Smooth muscle cell of the pulmonary artery (primary cell): ENCODE measurements at places on chromosomes 3 and 15. TPM values are rescaled to one million over a fixed set of nuclear protein-coding genes. Genes with fewer than 3 reads are reported as not detected.

ADAMTSL3 gene
- total RNA-seq, result 0.78 and 1.6 TPM in 2 replicates

GOLGA8S gene
- 0.07 and 0.10 TPM in 2 replicates for total RNA-seq

ATP8B4 gene
- 1.7 and 3.8 TPM in 2 replicates for total RNA-seq

ITIH4 gene
- 2.5 and 2.6 TPM in 2 replicates for total RNA-seq

ULK3 gene
- 14.5 and 28.5 TPM in 2 replicates for total RNA-seq

SLC28A2 gene
- total RNA-seq, result not detected in 2 replicates

GOLGA6A gene
- 0.03 and 0.07 TPM in 2 replicates for total RNA-seq

CTXN2 gene
- total RNA-seq, result not detected in 2 replicates

CX3CR1 gene
- under 0.01 TPM in 1 of 2 replicates, not detected in the other for total RNA-seq

LRRC31 gene
- total RNA-seq, result not detected in 2 replicates

HDAC11 gene
- total RNA-seq, result 20.0 and 22.4 TPM in 2 replicates

SCAANT1 gene
- total RNA-seq, result not detected in 2 replicates

USP50 gene
- 0.13 TPM in 1 of 2 replicates, not detected in the other for total RNA-seq

GRK7 gene
- not detected in 2 replicates for total RNA-seq

IL5RA gene
- total RNA-seq, result not detected in 2 replicates

LINGO1 gene
- total RNA-seq, result 0.13 and 0.33 TPM in 2 replicates

HRH1 gene
- 21.6 and 44.0 TPM in 2 replicates for total RNA-seq

TM6SF1 gene
- total RNA-seq, result 0.33 and 0.83 TPM in 2 replicates

LEKR1 gene
- total RNA-seq, result 0.20 and 0.63 TPM in 2 replicates

FHIT gene
- 1.0 and 1.3 TPM in 2 replicates for total RNA-seq

ACTRT3 gene
- 5.7 and 6.4 TPM in 2 replicates for total RNA-seq

SLC7A14 gene
- total RNA-seq, result 0.83 and 4.5 TPM in 2 replicates

RARRES1 gene
- total RNA-seq, result 8.0 and 10.9 TPM in 2 replicates

CCDC33 gene
- total RNA-seq, result 0.07 TPM in 1 of 2 replicates, not detected in the other

SLC51A gene
- total RNA-seq, result not detected in 2 replicates

CKMT1A gene
- not detected in 2 replicates for total RNA-seq

LSAMP gene
- 1.0 and 3.2 TPM in 2 replicates for total RNA-seq

A4GNT gene
- not detected in 2 replicates for total RNA-seq

CBLB gene
- total RNA-seq, result 41.9 and 73.8 TPM in 2 replicates

MEIS2 gene
- total RNA-seq, result 80.3 and 82.2 TPM in 2 replicates

HIGD2B gene
- total RNA-seq, result 0.10 TPM in 1 of 2 replicates, not detected in the other

RPSA gene
- total RNA-seq, result 818 and 877 TPM in 2 replicates

CCDC32 gene
- total RNA-seq, result 13.0 and 17.1 TPM in 2 replicates
